ENCODE measurements at places on chromosomes 4 and X. TPM values are rescaled to one million over a fixed set of nuclear protein-coding genes. Genes with fewer than 3 reads are reported as not detected.

MAGEA11 gene
- total RNA-seq: not detected

DMRTC1 gene
- total RNA-seq: not detected

CDX4 gene
- total RNA-seq: not detected

DLG3 gene
- 22.2 TPM for total RNA-seq

WDR13 gene
- 134 TPM for total RNA-seq

MTNR1A gene
- not detected for total RNA-seq

NEUROG2 gene
- total RNA-seq: not detected

RRH gene
- total RNA-seq: not detected

FHL1 gene
- total RNA-seq: 268 TPM

GRIA3 gene
- total RNA-seq: 8.4 TPM

CYSLTR1 gene
- 5.1 TPM for total RNA-seq

FATE1 gene
- total RNA-seq: not detected

C4orf17 gene
- not detected for total RNA-seq

CLDN22 gene
- under 0.01 TPM for total RNA-seq

GPC3 gene
- total RNA-seq: 19.5 TPM

REPS2 gene
- 0.72 TPM for total RNA-seq

SLITRK4 gene
- total RNA-seq: 2.0 TPM

S100P gene
- not detected for total RNA-seq

CHRDL1 gene
- 0.03 TPM for total RNA-seq

CD38 gene
- 0.07 TPM for total RNA-seq

MAGEA1 gene
- total RNA-seq: not detected

TRIML1 gene
- not detected for total RNA-seq

LDOC1 gene
- 15.2 TPM for total RNA-seq

NDNF gene
- total RNA-seq: 4.9 TPM

TMPRSS11B gene
- total RNA-seq: not detected

FGF13 gene
- total RNA-seq: 0.13 TPM

ADGRL3 gene
- total RNA-seq: 0.56 TPM

HTR2C gene
- total RNA-seq: not detected

KLHL13 gene
- total RNA-seq: 10.6 TPM

PRR32 gene
- not detected for total RNA-seq

AFM gene
- total RNA-seq: not detected

C4orf51 gene
- total RNA-seq: not detected

USP27X gene
- 3.9 TPM for total RNA-seq

TMEM31 gene
- total RNA-seq: not detected

KLHL2 gene
- total RNA-seq: 27.0 TPM

APLN gene
- 15.6 TPM for total RNA-seq

Data from smooth muscle cell of the pulmonary artery (primary cell).